ENCODE measurements at places on chromosomes 5 and 9. TPM values are rescaled to one million over a fixed set of nuclear protein-coding genes. Genes with fewer than 3 reads are reported as not detected.
A peak's percentile ranks its signal among the peaks of the same experiment; 100 is the strongest.

The CD72 gene
- not detected for total RNA-seq

- no peak for DNase-seq
These were observed 1.6 kb downstream of the PKD2L2 start for GRCh38 chr5:137890845-137891244.

- peak; percentile 56 for DNase-seq
These were observed 136.7 kb downstream of the CAVIN4 start for GRCh38 chr9:100714372-100715099.

GRCh38 chr5:77143998-77144836, 57.1 kb upstream of the ZBED3 start:
- DNase-seq = peak; percentile 31

DNA sequence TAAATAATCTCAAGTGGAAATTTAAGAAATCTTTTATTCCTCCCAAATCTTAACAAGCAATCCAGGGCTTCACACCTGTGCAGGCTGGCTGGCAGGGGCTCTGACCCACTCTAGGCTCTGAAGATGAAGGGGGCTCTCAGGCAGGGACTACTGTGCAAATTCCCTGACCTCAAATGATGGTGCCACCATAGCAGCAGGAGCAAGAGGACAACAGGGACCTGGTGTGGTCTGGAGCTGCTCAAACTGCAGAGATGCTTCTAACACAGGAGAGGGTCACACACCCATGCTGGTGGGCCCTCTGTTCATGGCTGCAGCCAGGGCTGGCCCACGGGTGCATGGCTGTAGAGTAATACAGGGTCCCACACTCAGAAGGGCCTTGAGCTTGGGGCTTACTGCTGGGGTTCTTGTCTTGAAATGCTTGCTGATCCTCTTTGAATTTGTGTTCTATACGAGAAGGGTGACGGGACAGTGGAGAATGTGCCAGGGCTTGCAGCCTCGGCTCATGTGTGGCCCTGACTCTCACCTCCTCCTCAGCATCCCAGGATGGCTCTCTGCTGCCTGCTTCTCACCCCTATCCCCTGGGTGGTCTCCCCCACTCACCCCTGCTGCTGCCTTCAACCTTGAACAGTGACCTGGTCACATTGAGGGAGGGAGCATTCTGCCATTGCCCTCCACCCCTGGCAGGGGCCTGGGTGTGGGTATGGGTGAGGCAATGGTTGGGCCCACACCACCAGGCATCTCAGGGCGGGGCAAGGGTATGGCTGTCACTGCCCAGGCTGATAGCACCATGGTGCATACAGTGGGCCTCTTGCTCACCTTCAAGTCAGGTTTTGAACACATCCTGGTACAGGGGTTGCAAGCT, 191.7 kb downstream of the FSTL4 start:
- DNase-seq = peak; percentile 41

- no peak for DNase-seq
These were observed 12.4 kb downstream of the TNFAIP8 start for GRCh38 chr5:119368238-119368630.

- DNase-seq = no peak
These were observed 117.0 kb downstream of the PAPPA start for GRCh38 chr9:116270546-116270945.

The FOXD4L3 gene
- total RNA-seq = not detected

DNA sequence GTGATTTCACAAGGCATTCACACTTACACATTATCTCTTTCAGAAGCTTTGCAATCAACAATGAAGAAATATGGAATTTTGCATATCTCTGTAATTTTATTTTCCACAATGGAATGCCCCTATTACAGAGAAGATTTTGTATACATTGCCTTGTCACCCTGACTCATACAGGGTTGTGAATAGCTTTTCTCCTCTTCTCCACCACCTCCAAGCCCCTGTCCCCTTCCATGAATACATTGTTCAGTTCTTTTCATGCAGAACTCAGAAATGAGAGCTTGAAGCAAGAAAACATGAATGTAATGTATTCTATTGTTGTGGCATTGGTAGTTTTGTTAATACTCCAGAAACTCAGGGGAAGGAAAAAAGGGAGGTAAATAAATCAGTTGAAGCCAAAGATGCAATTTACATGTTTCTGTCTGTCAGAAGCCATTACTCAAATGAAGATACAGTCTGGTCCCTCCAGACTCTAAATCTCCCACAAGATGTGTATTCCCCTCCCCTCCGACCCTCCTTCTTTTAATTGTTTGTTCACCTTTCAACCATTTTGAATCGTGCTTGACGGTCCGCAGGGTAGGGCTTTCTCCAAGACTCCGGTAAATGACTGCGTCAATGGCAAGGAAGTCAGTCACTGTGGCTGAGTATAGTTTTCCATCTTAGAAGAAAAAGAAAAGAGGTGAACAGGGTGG, 86.1 kb downstream of the SEMA6A start:
- DNase-seq = peak; percentile 22

DNA sequence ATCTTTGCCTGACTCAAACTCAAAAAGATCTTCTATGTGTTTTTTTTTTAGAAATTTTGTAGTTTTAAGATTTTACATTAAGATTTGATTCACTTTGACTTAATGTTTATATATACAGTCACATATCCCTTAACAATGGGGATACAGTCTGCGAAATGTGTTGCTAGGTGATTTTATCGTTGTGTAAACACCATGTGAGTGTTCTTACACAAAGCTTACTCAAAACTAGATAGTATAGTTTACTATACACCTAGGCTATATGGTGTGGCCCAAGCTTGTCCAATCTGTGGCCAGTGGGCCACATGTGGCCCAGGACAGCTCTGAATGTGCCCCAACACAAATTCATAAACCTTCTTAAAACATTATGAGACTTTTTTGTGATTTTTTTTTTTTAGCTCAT, 131.9 kb downstream of the CWC27 start:
- no peak for DNase-seq

GRCh38 chr5:158819840-158820620, 279.7 kb downstream of the EBF1 start:
- no peak for DNase-seq

DNA sequence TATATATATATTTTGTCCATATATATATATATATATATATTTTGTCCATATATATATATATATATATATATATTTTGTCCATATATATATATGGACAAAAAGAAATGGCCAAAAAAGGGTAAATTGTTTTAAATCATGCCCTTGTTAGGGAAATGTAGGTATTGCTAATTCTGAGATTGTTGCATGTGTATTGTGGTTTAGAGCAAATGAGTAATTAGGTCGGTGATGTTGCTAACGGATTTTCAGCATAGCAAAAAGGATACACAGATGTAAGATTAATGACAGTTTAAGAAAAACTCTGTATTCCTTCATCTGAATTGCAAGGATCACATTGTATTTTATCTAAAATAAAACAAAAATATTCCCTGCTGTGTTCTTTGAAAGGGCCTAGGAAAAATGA, 40.2 kb downstream of the OSTF1 start:
- DNase-seq = no peak

GRCh38 chr9:18520416-18521047, 46.6 kb downstream of the ADAMTSL1 start:
- no peak for DNase-seq

The PAEP gene
- total RNA-seq = not detected

DNA sequence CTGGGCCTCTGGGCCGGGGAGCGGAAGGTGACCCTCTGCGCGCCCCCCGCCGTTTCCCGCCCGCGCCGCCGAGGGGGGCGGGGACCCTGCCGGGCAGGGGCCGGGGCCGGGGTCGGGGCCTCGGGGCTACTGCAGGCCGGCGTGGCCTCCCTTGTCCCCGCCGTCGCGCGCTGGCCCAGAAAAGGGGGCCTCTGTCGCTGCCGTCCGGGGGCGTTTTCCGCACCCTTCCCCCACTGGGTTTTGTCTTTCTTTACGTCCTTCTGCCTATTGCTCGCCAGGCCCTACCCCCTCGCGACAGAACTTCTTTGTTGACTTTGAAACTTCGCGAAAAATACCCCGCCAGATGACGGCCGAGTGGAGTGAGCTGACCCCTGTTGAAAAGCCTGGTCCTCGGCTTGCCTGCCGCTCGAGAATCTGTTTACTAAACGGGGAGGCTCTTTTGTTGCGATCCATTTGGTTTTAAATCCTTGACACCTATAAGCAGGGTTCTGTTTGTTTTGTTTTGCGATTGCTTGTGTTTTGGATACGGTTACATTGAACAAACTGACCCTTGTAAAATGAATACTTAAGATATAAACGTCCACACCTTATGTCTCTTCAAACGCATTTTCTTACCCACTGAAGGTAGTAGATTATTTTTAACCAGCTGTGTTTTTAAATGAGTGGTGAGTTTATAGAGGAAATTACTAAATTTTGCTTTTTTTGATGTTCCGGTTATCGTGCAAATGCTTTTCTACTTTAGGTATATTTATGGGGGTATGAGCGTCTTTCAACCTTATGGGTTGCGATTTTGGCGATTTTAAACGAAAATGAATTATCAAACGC, 765 bp downstream of the MARCHF6 start:
- peak; percentile 60 for DNase-seq

GRCh38 chr5:159655757-159656409, 260.4 kb upstream of the ADRA1B start:
- DNase-seq = no peak

The ADRB2 gene
- 13.8 TPM for total RNA-seq

The C1QTNF3 gene
- total RNA-seq = not detected

The PLAC8L1 gene
- total RNA-seq = not detected

DNA sequence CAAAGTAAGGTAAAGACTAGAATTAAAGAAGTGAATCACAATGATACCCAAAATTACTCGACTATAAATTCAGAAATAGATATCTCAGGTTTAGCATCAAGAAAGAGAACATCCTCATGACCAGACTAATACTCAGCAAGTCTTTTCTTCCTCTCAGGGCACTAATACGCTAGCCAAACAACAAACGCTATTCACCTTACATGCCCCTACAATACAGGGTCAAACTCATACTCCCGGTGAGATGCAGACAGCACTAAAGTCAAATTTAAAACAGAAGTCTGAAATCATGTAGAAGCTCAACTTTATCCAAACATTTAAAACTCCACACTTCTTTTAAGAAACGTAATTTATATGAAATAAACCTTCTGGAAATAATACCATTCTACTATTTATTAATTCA, 5.6 kb downstream of the PFDN1 start:
- no peak for DNase-seq

The TMEM232 gene
- total RNA-seq = 2.1 TPM

DNA sequence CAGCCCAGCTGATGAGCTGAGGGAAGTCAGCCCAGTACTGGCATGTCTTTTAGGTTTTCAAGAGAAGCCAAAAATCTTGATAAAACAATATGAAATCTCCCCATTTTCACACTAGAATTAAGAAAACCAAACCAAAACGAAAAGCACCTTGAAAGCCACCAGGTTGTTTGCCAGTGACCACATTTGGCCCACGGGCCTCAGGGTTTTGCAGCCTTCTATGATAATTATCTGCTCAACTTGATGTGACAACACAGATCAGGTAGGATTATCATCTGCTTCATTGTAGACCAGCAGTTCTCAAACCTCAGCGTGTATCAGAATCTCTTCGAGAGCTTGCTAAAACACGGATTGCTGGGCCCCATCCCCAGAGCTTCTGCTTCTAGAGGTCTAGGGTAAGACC, 101.4 kb downstream of the GALNT10 start:
- peak; percentile 33 for DNase-seq

DNA sequence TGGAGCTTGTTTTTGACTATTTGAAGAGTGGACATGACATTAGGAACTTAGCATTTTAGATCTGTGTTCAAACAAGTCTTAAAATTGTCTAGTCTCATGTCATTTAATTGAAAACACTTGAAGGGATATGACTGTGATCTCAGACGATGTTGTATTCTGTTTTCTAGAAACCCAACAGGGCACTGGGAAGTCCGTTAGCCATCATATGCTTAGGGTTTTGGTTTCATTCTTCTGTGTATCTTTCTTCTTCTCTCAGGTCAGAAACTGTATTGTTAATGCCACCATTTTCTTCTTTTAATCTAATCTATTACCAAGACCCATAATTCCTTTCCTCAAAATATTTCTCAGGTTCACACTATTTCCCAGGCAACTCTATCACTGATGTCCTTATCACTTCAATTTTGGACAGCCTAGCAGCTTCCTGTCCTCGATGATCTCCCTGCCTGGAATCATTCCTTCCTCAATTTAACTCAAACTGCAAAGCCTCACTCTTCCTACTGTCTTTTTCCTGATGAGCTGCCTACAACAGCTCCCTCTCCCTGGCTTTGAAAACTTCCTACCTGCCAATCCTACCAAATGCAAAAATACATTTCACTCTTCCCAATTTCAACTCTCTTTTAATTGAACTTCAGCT, 77.7 kb downstream of the MEF2C start:
- no peak for DNase-seq

- no peak for DNase-seq
These were observed 372.4 kb upstream of the PAPPA start for GRCh38 chr9:115781070-115781736.

The PCDHGA12 gene
- 0.34 TPM for total RNA-seq

The FAXDC2 gene
- not detected for total RNA-seq

GRCh38 chr5:42715785-42716184, 40.8 kb upstream of the CCDC152 start:
- no peak for DNase-seq

- DNase-seq = no peak
These were observed 22.2 kb upstream of the MYOT start for GRCh38 chr5:137845472-137845871.

The TIMD4 gene
- not detected for total RNA-seq

DNA sequence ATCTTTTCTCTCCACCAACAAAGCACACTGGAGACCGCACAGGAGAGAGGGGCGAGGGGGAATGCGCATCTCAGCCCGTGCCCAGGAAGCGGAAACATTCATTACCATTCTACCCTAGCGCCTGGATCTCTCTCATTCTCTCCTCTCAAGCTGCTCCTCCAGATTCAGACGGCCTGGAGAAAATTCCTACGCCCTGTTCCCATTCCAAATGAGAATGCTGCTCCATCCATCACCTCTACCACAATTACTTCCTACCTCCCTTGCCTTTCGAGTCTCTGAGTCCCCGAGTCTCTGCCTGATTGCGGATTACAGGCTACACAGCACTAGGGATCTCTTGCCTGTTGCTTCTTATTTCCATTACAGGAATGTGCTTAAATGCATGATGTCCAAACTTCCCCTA, 6.7 kb downstream of the DDX31 start:
- DNase-seq = no peak

The IRX1 gene
- total RNA-seq = not detected

DNA sequence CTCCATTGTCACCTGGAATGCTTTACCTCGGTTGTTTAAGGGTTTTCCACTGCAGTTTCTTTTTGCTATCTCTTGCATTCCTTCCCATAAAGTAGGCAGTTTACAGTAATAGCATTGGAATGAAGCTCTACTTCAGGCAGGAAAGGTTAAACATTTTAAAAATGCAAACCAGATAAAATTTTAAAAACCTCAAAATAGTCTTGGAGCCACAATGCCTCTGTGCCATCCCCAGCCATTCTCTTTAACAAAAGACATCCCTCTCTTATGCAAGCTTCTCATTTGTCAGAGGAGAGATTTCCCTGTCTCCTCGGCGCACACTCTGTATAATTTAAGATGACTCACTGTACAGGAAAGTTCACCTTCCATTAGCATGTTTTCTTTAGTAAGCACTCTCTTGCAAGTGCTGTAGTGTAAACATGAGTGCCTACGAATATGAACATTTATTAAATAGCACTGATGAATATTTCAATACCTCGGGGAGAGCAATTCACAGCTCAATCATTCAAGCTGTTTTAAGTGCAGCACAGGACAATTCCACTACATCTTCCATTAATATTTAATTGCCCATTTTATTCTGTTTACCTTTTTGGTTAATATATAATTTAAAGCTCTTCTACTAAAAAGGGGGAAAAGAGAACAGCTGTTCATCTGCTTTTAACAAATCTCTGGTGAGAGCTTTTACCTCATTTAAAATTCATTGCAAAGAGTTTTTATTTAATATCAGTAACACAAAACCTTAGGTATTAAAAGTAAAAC, 343.6 kb downstream of the SPATA31D1 start:
- peak; percentile 86 for DNase-seq

Measured in SJSA1 (cell line).